K562 (cell line): ENCODE measurements at places on chromosomes 7 and 10. TPM values are rescaled to one million over a fixed set of nuclear protein-coding genes. Genes with fewer than 3 reads are reported as not detected.

DNA sequence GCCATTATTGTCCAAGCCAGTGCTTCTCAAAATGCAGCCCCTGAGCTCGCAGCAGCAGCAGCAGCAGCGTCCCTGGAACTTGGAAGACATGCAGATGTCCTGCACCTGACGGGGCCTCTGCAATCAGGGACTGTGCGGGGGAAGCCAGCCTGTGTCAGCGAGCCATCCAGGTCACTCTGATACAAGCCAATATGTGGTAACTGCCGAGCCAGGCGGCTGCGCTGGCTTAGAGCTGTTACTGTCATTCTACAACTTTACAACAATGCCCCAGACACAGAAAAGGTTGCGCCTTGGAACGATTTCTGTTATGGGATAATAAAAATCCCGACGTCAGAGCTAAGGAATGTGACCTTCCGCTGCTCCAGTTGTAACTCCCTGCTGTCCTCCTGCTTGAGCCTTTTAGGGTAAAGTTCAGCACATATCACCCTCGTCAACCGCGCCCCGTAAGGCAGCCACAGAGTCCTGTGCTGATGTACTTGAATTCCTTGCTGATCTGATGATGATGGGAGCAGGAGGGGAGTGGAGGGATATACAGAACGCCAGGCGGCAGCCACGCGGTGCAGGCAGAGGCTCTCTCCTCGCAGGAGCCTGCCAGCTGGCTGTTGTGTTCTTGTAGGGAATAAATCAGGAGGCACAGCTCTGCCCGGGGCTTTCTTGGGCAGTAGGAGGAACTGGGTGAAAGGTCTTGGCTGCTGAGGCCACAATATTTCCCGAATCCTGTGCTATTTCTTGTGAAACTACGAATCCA lies 20.0 kb upstream of the CRYGN start:
- peaks cover 3% of the 10 kb centered on the region; the same call in 1 of the 2 replicates for H3K4me1 ChIP-seq
- H3K27me3 ChIP-seq: peaks cover 42% of the 10 kb centered on the region
- no peaks in the 10 kb centered on the region for H3K36me3 ChIP-seq

- H3K4me3 ChIP-seq: no peak overlapping the region
- no peaks in the 10 kb centered on the region for H3K27me3 ChIP-seq
- no peaks in the 10 kb centered on the region; the same call in 2 of the 3 replicates for H3K36me3 ChIP-seq
- no peaks in the 10 kb centered on the region for H3K4me1 ChIP-seq
- peak; percentile 37 for DNase-seq
- H3K27ac ChIP-seq: no peak overlapping the region
Observed at GRCh38 chr7:132930881-132931280, 151.0 kb downstream of the CHCHD3 start.

- no peak overlapping the region for H3K4me3 ChIP-seq
- no peak overlapping the region for H3K27ac ChIP-seq
- peaks cover 27% of the 10 kb centered on the region for H3K27me3 ChIP-seq
- H3K36me3 ChIP-seq: no peaks in the 10 kb centered on the region
Observed at GRCh38 chr10:43348511-43349312, 22.7 kb upstream of the FXYD4 start.

DNA sequence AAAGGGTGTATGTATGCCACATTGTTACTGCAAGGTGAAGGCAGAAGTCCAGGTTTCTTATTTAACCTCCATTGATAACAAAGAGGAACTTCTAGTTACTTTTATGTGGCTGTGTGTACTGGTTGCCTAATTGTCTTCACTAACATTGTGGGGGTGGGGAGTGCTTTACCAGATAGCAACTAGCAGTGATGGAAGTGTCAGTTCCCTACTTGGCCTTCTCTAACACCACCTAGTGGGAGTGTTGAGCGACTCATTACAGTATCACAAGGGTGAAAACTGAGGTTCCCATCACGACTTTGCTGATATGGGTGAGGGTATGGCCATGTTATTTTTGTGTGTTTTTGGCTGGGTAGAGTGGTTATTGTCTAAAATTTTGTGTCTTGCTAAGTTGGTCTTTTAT lies 274.4 kb downstream of the THSD7A start:
- no peaks in the 10 kb centered on the region for H3K27me3 ChIP-seq
- DNase-seq: no peak

The PRLHR gene
- not detected in 2 replicates for total RNA-seq

DNA sequence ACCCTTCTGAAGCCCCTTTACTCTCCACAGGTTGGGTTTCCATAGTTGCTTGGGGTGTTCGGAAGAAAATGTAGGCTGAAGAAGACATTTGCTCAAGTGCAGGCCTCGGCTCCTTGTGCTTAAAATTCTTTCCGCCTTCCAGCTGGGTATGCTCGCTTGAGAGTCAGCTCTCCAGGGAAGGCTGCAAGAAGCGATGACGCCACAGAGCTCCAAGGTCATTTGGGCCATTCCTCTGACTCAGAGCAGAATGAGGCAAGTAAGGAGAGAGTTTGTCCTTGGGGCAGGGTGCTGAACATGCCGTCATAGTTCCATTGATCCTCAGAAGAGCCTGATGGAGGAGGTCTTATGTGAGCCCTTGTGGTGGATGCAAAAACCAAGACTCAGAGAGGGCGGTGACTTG lies 27.4 kb upstream of the HSPA12A start:
- no peak overlapping the region for H3K4me3 ChIP-seq
- no peaks in the 10 kb centered on the region; the same call in 2 of the 3 replicates for H3K27me3 ChIP-seq
- H3K4me1 ChIP-seq: no peaks in the 10 kb centered on the region
- H3K36me3 ChIP-seq: no peaks in the 10 kb centered on the region

The AOAH gene
- total RNA-seq: 0.18 TPM in 1 of 2 replicates, not detected in the other

DNA sequence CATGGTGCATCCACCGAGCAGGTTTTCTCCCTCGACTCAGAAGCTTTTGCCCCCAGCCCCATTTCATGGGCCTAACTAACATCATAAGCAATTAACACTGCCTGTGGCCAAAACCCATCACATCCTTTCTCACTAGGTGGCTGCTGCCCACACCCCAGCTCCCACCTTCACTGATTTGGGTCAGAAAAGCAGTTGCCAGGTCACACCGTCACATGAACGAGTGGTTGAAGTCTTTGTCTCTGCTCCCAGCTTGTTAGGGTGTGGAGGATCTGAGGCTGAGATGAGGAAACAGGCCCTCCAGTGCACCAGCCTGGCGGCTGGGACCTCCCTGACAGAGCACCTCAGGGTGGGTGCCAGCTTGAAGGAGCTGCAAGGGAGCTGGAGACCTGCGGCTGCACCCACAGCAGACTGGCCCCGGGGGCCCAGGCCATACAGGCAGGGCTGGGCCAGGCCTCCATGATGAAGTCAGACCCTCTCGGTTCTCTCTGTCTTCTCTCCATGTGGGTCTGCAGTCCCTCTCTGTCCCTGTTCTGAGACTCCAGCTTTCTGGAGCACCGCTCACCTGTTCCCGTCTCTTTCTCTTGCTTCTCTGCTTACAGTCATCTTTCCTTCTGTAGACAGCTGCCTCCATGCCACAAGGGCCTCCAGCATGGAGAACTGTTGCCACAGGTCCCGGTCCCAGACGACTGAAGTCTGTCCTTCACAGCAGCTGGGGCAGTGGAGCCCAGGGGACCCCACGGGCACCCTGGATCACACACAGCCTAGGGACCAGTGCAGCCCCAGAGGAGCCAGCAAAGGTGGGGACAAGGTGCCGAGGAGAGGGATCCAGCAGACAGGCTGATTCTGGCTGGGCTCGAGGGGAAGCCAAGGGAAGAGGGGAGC lies 13.8 kb upstream of the INPP5A start:
- H3K27ac ChIP-seq: no peak overlapping the region
- peaks cover 24% of the 10 kb centered on the region for H3K4me1 ChIP-seq
- peaks cover 69% of the 10 kb centered on the region for H3K27me3 ChIP-seq
- no peak overlapping the region for H3K4me3 ChIP-seq
- no peaks in the 10 kb centered on the region for H3K36me3 ChIP-seq

- peaks cover 26% of the 10 kb centered on the region for H3K27me3 ChIP-seq
- H3K4me3 ChIP-seq: no peak overlapping the region
- no peak overlapping the region for H3K27ac ChIP-seq
- H3K4me1 ChIP-seq: peaks cover 12% of the 10 kb centered on the region
Observed at GRCh38 chr7:117871778-117872538, 1.3 kb downstream of the CTTNBP2 start.

- no peak overlapping the region for H3K4me3 ChIP-seq
- no peaks in the 10 kb centered on the region for H3K4me1 ChIP-seq
- H3K36me3 ChIP-seq: no peaks in the 10 kb centered on the region
- DNase-seq: no peak
- H3K27ac ChIP-seq: no peak overlapping the region
- no peaks in the 10 kb centered on the region for H3K27me3 ChIP-seq
Observed at GRCh38 chr7:89623018-89623672, 531.1 kb upstream of the STEAP1 start.

The SIRT1 gene
- total RNA-seq: 20.9 and 25.8 TPM in 2 replicates

DNA sequence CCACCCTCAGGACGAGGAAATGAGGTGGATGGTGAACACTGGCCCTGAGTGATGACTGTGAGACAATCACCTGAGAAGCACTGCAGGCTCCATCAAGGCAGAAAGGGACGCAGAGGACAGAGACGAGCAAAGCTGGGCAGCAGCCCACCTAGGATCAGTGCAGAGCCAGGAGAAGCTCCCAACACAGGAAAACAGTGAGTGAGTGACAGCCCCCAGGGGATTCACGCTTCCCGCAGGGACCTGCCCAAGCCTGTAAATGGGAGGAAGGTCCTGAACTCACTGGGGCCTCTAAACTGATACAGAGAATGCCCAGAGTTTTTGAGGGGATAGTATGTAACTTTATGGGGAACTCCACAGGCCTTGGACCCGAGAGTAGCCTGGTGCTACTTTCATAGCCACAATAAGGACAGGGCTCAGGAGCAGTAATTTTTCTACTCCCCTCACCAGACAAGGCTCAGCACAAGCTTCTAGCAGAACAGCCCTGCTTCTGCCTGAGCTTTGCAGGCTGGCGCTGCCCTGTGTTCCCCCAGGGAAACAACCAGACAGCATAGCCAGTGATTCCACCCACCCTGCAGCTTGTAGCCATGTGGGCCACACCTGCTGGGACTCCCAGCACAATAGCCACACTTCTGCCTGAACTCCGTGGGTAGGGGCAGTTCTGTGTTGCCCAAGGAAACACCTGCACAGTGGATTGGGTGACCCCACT lies 708.4 kb downstream of the POM121L12 start:
- no peak overlapping the region for H3K4me3 ChIP-seq
- H3K27me3 ChIP-seq: no peaks in the 10 kb centered on the region
- no peaks in the 10 kb centered on the region for H3K4me1 ChIP-seq
- no peaks in the 10 kb centered on the region for H3K36me3 ChIP-seq
- H3K27ac ChIP-seq: no peak overlapping the region

DNA sequence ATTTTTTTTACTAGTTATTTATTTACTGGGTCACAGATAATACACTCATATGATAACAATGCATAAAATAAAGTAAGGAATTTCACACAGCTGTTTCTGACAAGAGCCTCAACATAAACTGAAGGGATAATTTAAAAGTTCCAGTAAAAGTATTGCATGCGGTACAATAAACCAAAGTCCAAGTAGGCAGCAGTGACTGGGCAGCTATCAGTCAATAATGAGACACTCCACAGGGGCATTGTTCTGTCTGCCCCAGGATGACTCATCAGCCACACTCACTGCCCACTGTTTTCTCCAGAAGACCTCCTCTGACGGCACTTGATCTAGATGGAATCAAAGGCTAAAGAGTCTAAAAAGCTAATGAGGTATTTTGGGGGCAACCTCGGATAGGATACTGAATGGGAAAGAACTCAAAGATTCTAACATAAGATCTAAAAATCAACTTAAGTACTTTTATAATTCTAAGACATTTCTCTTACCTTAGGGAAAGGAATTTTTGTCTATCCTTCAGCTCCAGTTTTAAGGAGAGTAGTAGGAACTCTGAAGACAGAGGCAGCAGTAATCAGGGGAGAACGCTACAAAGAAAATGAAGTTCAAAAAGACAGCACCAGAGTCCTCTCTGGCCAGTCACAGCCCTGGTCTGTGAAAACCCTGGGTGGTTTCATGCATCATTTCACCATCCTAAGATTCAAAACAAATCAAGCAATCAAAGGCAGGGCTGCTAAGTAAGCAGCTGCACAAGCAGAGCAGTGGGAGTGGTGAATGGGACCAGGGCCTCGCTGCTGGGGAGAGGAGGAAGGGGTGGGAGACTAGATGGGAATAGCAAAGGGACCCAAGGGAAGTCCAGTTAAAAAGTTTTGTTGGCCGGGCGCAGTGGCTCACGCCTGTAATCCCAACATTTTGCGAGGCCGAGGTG lies 175.1 kb downstream of the AVL9 start:
- H3K4me3 ChIP-seq: no peak overlapping the region
- H3K36me3 ChIP-seq: no peaks in the 10 kb centered on the region
- no peaks in the 10 kb centered on the region for H3K27me3 ChIP-seq
- peak overlapping the region; percentile 82 for H3K27ac ChIP-seq
- peaks cover 32% of the 10 kb centered on the region for H3K4me1 ChIP-seq

DNA sequence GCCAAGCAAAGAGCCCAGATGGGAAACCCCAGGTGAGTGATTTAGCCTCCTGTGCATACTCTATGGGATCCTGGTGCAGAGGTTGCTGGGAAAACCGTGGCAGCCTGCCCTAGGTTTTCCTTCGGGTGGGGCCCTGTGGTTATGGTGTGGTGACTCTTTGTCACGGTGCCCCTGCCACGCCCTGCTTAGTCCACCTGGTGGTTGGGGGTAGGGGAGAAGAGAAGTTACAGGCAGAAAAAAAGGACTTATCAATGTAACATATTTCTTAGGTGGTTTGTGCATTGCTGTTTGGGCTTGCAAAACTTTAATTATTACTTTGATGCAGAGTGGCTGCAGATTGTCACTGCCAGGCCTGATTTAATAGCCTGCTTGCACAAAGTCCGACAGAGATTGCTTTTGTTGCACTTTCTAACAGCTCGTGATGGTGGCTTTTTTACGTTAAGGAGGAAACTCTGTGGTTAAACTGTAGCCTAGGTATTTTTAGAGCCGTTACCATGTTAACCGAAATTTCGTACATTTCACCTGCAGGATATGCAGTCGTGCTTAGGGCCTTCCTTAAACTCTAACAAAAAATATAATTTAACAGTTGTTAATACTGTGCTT lies 197.4 kb downstream of the RNLS start:
- no peaks in the 10 kb centered on the region for H3K4me1 ChIP-seq
- no peaks in the 10 kb centered on the region for H3K27me3 ChIP-seq
- no peak overlapping the region for H3K4me3 ChIP-seq
- DNase-seq: no peak

GRCh38 chr10:35219292-35219691 lies 92.6 kb downstream of the CREM start:
- H3K36me3 ChIP-seq: no peaks in the 10 kb centered on the region
- no peaks in the 10 kb centered on the region for H3K27me3 ChIP-seq
- peaks cover 4% of the 10 kb centered on the region; the same call in 1 of the 2 replicates for H3K4me1 ChIP-seq
- no peak overlapping the region for H3K4me3 ChIP-seq
- DNase-seq: no peak

DNA sequence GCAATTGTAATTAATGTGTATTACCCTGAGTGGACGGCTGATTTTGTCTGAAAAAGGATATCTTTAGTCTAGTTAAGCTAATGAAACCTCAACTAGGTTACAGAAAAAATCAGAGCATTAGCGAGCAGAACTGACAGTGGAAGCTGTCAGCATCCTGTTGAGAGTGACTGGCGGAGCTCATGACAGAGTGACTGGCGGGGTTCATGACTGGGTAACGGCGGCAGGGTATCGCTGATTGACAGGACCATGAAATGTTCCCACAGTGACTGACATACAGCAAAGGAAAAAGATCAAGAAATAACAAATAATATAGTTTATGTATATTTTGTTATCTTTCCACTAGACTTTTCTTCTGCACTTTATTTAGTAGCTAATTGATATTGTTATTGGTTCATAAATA lies 202.5 kb upstream of the AGK start:
- H3K36me3 ChIP-seq: no peaks in the 10 kb centered on the region
- no peaks in the 10 kb centered on the region for H3K4me1 ChIP-seq
- no peak overlapping the region for H3K27ac ChIP-seq
- DNase-seq: no peak

GRCh38 chr7:76069238-76069638 lies 21.3 kb downstream of the MDH2 start:
- no peak overlapping the region for H3K4me3 ChIP-seq
- DNase-seq: peak; percentile 50
- H3K27ac ChIP-seq: no peak overlapping the region
- H3K4me1 ChIP-seq: no peaks in the 10 kb centered on the region
